ENCODE measurements at places on chromosomes 5 and 9.

- no peak for DNase-seq
These were observed 132.9 kb downstream of the MVB12B start for GRCh38 chr9:126459546-126459945.

GRCh38 chr9:7936996-7937395 lies 137.4 kb upstream of the DMAC1 start:
- DNase-seq: no peak

- DNase-seq: peak; percentile 79
These were observed 32.2 kb downstream of the ANXA2R start for GRCh38 chr5:43007911-43008362.

GRCh38 chr9:134585746-134586706 lies 55.6 kb upstream of the COL5A1 start:
- DNase-seq: peak; percentile 67

DNA sequence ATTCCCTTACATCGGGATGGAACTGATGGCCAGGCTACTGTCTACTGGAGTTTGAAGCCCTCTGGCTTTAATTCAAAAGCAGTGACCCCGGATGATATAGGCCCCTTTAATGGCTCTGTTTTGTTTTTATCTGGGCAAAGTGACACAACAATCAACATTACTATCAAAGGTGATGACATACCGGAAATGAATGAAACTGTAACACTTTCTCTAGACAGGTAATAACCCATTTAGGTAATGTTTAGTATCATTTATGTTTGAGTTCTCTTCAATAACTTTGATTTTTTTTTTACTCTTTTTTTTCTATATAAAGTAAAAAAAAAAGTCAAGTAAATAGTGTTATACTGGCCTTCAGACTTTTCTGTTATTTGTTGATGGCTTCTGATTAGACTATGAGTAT lies 79.1 kb downstream of the ADGRV1 start:
- no peak for DNase-seq

DNA sequence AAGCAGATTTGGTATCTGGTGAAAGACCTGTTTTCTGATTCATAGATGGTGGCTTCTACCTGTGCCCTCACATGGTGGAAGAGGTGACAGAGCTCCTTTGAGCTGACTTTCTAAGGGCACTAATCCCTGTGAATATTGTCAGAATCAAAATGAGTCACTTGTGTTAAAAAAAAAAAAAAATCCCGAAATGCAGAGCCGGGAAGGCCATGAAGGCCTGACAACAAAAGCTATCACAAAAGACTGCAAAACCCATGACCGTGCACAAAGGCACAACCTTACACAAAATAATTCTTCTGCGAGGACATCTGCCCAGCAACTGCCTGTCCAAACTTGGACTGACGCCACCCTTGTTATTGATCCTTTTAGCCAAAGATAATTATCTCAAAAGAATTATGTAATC lies 19.6 kb upstream of the UBTD2 start:
- DNase-seq: no peak
